GM20000 (cell line): ENCODE measurements at places on chromosomes 12 and 14.

- no peak for DNase-seq
Measured at GRCh38 chr12:74415633-74416032, 122.0 kb upstream of the ATXN7L3B start.

DNA sequence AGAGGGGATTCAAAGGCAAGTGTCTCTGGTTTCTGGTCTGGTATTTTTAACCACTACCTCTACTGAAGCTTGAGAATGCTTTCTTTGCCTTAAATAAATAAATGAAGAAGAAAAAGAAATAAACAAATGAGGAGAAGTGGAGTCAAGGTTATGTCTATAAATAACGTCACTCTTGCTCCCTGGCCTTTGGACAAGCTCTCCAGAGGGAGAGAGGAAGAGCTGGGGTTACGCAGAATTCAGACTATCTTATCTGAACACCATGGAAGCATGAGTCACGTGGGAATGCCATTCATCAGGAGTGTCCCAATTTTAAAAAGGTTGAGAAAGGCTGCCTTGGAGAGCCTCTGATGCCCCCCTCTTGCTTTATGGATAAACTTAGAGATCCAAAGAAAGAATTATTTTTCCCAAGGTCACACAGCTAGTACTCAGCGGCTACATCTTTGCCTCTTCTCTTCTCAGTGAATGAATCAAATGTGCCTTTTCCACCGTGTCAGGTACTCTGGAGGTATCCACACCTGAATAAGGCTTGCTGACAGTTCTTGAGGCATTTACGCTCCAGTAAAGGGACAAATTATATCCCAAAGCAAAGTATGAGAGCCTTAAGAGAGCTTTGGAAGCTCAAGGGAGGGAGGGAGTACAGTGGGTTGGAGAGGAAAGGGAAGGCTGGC lies 12.9 kb upstream of the MSI1 start:
- DNase-seq: no peak

DNA sequence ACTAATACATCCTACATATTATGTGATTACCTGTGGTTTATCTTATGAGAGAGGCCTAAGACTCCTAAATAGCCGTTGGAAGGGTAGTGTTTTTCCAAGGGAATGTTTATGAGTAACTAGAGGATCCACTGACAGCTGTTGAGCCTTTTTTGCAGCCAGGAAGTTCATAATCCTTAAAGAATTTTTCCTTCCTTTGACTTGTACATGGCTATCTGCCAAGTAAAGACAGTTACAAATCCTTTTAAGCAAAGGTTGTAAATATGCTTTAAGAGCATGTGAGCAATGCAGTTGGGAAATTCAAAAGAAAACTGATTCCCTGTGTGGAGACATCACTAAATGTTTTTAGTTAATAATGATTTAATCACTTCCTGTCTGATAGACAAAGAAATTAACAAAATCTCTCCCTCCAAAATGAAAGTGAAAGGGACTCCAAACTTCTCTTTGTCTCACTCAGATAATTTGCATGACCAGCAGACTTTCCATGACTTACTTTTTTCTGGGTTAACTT lies 333.8 kb downstream of the PDZRN4 start:
- peak; percentile 34 for DNase-seq

GRCh38 chr12:46462641-46463355 lies 90.2 kb upstream of the SLC38A2 start:
- DNase-seq: no peak
